CD4-positive, alpha-beta T cell treated with Interleukin-6 at 100 ng/mL for 8 hours (primary cell): ENCODE measurements at places on chromosomes 7 and 10.
A peak's percentile ranks its signal among the peaks of the same experiment; 100 is the strongest.

DNA sequence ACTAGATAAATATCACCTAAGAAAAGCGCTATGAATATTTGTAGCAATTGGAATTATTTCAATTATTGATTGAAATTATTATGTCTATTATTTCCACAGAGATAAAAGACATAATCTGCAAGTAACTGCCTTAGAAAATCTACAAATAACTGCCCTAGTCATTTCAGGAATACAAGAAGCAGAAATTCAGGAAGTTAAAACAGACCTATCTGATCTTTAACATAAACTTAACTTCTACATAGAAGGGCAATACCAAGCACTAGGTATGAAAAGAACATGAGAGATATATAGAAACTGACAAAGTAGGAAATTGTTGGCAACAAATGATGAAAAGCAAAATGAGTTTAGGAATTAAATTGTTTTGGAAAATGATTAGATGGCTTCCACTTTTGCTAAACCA lies 31.8 kb upstream of the AKR1B10 start:
- no peak for DNase-seq

DNA sequence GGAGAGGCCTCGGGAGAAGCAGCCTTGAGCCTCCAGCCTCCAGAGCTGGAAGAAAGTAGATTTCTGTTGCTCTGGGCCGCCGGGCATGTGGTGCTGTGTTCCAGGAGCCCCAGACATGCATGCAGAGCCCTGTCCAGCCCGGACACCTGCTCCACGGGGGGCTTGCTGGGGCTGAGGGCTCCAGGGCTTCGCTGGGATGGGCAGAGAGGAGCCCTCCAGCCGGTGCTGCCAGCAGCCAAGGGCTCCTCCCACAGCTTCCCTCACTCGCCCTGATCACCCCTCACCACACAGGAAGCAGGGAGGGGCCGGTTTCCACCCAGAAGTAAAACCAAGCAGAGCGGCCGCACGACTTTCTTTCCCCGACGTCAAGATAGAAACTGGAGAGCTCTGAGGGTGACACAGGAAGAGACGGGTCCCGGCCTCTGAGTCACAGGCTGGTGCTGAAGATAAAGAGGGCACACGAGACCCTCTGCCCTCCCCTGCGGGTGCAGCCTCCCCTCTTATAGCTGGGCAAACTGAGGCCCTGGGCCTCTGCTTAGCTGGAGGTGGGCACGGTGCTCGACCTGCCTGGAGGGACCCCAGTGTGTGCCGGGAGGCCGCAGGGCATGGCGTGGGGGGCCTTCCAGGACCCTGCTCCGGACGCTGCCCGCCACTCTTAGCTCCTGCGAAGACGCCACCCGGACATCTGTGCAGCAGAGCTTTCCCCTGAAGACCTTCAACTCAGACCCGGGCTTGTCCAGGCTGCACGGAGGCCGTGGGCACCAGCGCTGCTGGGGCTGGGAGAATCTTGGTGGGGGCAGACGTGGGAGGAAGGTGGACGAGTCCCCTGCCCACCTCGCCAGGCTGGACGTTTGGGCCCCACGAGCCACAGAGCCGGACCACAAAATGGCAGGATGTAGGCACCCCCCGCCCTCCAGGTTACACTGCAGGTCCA lies 31.1 kb downstream of the ADAP1 start:
- DNase-seq: peak; percentile 94

DNA sequence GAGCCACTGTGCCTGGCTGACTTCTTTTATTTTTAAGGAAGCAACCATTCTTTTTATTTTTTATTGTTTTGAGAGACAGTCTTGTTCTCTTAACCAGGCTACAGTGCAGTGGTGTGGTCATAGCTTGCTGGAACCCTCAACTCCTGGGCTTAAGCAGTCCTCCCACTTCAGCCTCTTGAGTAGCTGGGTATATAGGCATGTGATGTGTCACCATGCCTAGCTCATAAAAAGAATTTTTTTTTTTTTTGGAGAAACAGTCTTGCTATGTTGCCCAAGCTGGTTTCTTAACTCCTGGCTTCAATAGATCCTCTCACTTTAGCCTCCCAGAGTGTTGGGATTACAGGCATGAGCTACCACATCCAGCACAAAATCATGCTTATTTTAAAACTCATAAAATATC lies 5.8 kb downstream of the MCU start:
- no peak for DNase-seq

- DNase-seq: no peak
Observed at GRCh38 chr7:77561352-77561751, 24.3 kb downstream of the PTPN12 start.

DNA sequence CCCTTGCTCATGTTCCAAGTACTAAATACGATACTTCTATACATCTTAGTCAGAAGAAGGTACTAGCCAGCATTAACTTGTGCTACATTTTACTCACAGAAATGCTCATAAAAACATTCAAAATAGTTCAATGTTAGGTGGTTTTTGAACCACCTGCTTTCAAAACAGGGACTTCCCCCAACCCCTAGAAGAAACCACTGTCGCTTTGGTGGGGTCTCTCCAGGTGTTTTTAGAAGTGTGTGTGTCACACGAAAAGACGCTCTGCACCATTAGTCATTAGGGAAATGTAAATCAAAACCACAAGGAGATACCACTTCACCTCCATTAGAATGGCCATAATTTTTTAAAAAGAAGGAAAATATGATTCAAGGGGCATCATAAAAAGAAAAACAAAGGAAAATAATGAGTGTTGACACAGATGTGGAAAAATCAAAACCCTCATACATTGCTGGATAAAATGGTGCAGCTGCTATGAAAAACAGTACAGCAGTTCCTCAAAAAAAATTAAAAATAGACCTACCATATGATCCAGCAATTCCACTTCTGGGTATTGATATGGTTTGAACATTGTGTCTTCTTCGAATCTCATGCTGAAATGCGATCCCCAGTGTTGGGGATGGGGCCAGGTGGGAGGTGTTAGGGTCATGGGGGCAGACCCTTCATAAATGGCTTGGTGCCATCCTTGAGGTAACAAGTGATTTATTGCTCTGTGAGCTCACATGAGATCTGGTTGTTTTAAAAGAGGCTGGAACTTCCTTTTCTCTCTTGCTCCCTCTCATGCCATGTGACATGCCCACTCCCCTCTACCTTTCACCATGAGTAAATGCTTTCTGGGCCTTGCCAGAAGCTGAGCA lies 74.2 kb downstream of the MALSU1 start:
- DNase-seq: peak; percentile 12

GRCh38 chr7:73622909-73623797 lies 1.2 kb downstream of the MLXIPL start:
- DNase-seq: no peak

DNA sequence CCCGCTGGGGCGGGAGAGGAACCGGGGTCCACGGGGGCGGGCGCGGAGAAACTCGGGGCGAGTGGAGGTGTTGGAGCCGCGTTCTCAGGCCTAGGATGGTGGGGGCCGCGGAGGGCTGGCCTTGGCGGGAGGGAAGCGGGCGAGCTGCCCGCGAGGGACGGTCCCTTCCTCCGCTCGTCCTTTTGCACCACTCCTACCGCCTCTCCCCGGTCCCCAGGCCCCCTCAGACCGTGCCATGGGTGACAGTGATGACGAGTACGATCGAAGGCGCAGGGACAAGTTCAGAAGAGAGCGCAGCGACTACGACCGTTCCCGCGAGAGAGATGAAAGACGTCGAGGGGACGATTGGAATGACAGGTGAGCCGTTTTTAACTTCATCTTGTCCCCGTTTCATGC lies 451 bp downstream of the SRRT start:
- no peak for DNase-seq
